ENCODE measurements at places on chromosomes 11 and 22.

DNA sequence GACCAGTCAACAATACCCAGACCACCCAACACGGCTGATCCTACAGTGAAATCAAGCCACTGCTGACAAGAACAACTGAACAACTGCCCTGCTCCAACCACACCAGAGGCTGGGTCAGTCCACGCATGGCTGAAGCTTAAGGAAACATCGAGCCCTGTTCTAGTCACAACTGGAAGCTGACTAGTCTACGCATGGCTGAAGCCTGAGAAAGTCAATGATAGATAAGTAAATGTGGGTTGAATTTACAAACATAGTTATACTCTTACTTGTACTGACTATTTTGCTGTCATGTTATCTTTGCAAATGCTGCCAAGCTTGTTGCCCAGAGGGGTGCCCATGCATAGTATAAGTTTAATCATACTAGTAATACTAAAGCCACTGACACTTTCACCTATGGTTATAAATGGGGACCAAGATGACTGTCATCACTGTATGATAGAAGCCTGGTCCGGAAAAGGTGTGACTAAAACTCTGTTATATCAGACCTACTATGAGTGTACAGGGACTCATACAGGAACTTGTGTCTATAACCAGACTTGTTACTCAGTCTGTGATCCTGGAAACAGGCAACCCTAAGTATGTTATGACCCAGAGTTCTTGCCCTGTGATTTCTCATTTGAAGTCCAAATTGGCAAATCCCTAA is 43.4 kb upstream of the GLYAT start:
- DNase-seq: no peak

DNA sequence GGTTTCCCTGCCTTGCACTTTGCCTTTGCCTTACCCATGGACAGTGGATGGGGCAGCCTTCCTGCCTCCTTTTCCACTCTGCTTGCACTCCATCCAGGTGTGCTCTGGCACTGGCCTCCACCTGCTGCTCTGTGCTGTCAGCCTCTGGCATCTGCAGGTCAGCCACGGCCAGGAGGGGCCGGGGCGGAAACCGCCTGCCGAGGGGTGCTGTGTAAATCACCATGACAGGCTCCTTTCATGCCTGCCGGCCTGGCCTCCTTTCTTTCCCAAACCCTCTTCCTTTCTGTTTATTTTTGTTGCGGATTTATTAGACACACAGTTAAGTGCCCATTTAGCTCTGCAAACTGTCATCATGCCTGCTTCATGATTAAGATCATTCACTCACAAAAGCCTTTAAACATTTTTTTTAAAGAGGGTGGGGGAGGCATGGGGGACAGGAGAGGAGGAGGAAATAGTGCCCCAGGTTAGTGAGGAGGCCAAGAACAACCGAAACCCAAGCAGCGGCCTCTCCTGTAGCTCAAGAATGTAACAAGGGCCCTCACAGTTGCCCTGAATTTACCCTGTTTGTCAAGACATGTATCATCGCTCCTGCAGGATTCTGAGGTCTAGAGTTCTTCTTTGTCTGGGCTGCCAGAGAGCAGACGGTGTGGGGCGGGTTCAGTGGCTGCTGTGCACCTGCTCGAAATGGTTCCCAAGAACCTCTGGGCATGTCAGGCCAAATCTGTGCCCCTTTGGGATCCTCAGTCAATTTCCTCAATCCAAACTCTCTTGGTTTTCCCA is 83.3 kb downstream of the BARX2 start:
- DNase-seq: no peak

DNA sequence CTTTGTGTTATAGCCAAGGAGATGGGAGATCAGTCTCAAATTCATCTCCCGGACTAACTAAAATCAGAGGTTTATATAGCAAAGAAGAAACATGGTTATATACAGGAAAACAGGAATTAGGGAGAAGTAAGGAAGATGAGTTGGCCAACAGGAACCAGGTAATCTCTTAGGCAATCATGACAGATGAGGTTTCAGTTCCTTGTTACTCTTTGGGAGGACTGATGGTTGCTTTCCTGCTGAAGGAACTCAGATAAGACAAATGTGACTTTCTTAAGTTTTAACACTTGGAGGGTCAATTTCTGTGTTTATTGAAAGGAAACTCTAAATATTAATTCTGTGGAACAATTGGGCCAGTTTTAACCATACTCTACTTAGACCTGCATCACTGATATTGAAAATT is 1072.0 kb upstream of the CNTN5 start:
- DNase-seq: no peak

DNA sequence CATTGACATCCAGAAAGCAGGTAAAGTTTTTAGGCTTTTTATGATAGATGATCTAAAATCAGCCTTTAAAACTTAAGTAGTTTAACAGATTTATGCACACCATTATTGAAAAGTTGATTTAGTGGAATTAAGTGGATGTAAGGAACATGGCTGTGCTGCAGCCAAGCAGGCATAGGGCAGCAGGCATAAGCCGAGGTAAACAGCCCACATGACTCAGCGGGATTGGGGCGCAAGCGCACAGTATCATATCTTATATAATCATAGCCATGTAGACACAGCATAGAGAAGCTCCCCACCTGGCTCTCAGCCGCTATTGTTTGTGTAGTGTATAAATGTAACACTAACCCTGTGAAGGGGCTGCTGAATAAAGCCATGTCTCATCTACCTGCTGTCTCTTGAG is 157.5 kb downstream of the WNT11 start:
- no peak for DNase-seq

- peak; percentile 27 for DNase-seq
Observed at GRCh38 chr11:118791961-118792569, 1.1 kb upstream of the DDX6 start.

GRCh38 chr11:129442171-129442570 is 66.5 kb downstream of the BARX2 start:
- DNase-seq: no peak

DNA sequence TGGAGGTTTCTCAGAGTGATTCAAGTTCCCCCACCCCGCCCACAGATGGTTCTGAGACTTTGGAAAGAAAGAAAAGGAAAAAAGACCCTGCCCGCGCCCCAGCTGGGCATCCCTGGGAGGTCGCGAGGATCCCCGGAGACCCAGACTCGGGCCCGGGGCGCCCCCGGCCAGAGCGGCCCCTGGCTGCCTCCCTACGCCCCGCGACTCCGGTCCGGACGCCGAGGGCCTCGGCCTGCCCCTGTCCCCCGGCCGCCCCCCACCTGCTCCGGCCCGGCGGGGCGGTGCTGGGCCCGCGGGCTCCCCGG is 2.3 kb upstream of the AIFM3 start:
- DNase-seq: no peak

DNA sequence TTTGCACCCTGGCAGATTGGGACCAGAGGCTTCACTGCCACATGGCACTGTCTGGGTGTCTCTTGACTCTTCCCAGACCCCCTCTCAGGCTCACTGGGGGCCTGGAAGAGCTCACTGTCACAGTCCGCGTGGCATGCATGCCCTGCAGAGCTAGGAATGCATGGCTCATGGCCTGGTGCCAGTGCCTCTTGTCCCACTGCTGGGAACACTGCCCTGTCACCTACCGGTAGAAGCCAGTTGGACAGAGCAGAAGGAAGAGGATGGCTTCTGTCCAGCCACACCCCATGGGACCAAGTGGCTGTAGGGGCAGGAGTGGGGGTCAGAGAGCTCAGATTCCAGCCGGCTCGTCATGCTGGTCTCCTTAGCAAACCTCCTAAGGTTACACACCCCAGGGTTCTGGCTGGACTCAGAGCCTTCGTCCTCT is 29.7 kb downstream of the MB start:
- no peak for DNase-seq

DNA sequence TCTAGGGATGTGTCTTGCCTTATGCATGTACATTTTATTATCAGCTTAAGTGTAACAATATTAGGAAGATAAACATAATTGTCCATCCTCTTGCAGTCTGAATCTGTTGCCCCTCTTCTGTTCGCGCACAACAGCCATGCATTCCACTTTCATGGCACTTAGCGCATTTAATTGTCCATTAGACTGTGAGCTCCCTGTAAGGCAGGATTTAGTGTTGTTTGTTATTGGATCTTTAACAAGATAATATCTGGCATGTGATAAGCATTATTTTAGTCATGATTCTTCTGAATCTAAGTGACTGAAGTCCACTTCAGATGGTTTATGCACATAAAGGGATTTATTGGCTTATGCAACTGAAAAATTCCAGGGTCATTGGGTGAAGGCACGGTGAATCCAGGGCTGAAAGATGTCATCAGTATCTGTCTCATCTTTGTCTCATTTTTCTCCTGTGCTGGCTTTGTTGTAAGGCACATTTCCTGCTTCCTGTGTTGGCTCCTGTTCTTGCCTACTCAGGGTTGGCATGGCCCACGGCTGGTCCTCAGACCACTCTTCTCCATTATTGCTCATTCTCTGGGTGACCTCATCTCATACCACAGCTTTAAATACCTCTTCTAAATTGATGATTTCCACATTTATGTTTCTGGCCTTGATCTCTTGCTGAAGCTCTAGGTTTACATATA is 37.6 kb downstream of the ATXN10 start:
- DNase-seq: no peak

DNA sequence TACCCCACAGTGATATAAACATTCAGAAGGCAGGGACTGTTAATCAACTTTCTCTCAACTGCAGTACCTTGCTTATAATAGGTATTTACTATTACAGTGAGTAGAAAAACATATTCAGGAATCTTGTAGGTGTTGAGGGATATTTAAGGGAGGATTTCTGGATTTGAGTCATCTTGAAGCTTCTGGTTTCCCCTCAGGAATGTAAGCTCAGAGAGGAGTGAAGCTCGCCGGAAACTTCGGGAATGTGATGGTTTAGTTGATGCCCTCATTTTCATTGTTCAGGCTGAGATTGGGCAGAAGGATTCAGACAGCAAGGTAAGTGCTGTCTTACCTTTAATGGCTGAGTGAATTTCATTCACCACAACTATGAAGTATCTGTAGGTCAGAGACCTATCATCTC is 42.9 kb downstream of the CTNND1 start:
- DNase-seq: no peak

- no peak for DNase-seq
Observed at GRCh38 chr11:118186346-118187107, 10.1 kb upstream of the SCN2B start.

DNA sequence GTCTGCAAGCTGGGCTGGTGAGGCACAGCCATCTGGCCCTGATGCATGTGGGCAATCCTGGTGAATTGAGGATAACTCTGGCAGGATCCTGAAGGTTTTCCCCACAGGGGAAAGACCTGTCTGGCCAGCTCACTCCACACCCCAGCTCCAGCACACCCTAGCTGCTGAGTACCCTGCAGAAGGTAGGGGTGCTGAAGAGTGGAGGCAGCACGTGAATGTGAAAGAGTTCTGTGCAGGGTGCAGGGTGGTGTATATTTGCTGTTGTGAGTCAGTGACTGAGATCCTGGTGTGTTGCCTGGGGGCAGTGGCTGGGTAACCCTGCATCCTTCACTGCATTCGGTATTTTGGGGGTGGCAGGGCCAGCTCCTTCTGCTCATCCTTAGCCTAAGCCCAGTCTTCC is 22.4 kb downstream of the DGAT2 start:
- DNase-seq: no peak

DNA sequence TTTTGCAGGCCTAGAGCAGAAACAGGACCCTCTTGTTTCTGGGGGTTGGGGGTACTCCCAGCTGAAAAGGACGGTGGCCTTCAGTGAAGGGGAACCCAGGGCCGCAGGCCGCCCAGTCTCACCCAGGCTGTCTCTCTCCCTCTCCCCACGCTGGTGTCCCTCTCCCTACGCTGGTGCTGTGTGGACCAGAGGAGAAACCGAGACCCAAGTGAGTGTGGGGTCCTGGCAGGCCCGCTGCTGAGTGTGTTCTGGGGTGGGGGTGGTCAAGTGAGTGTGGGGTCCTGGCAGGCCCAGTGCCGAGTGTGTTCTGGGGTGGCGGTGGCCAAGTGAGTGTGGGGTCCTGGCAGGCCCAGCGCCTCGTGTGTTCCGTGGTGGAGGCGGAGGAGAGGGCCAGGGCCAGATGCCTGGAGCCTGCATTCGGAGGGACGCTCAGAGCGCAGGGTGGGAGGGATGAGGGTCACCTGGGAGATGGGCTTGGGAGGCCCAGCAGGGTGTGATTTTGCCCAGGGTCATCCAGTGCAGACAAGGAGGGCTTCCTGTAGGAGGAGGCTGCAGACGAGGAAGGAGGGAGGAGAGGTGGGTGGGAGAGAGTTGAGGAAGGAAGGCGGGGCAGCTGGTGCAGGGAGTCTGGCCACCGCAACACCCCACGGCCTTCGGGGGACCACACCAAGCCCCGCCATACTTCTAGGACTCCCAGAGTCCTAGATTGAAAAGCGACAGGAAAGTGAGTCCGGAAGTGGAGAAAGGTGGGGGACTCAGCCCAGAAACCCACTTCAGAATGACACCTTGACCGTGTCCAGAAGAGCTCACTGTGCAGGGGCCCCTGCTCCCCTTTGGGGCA is 10.3 kb downstream of the TNNT3 start:
- no peak for DNase-seq

DNA sequence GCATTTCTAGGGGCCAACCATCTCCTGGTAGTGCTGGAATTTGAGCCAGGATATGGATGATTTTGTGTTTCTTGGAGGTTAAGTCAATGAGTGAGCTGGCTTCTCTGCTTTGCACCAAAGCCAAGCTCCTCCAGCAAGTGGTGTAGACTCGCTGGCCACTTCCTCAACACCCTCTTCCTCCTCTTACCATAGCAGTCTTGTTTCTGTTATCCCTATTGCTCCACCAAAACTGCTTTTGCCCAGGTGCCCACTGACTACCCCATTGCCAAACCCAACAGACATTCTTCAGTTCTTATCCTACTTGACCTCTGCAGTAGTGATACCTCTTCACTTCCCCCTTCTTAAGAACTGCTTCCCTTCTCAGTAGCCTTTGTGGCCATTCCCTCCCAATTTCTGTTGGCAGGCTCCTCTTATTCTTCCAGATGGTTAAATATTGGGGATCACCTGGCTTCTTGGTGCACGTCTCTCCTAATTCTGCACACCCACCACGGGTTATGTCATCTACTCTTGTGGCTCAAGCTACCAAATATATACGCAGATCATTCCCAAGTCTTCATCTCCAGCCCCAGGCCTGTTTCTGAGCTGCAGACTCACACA is 7.0 kb upstream of the PRG2 start:
- DNase-seq: no peak

- DNase-seq: no peak
Observed at GRCh38 chr11:67820081-67820480, 145.7 kb upstream of the ALDH3B2 start.

GRCh38 chr11:45860764-45861510 is 13.7 kb downstream of the CRY2 start:
- DNase-seq: no peak

- no peak for DNase-seq
Observed at GRCh38 chr11:113269636-113270035, 44.7 kb upstream of the TTC12 start.

GRCh38 chr11:31798554-31799434 is 12.3 kb downstream of the PAX6 start:
- no peak for DNase-seq

- no peak for DNase-seq
Observed at GRCh38 chr11:112004389-112004788, 20.8 kb upstream of the DLAT start.

DNA sequence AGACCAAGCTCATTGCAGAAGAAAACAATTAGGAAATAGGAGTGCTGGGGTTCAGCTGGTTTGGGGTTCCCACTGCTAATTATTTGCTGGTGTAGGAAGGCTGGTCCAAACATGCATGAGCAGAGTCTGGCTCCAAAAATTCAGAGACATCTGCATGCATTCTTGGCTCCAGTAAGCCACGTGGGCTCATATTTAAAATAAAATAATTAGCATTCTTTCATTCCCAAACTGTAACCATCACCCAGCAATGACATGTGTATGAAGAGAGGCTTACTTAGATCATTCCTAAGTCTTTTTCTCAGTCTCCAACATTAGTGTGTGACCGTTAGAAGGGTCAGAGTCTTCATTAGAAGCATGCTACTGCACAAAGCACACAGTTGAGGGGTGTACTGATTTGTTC is 58.4 kb downstream of the EFCAB6 start:
- DNase-seq: no peak

GRCh38 chr22:40853333-40853732 is 3.1 kb downstream of the ST13 start:
- DNase-seq: no peak

Data from stimulated activated CD4-positive, alpha-beta T cell treated with anti-CD3 and anti-CD28 coated beads, TNF-alpha, amount 100 ng/mL, for 4 hours (primary cell).